ENCODE measurements at places on chromosomes 2 and 18.

DNA sequence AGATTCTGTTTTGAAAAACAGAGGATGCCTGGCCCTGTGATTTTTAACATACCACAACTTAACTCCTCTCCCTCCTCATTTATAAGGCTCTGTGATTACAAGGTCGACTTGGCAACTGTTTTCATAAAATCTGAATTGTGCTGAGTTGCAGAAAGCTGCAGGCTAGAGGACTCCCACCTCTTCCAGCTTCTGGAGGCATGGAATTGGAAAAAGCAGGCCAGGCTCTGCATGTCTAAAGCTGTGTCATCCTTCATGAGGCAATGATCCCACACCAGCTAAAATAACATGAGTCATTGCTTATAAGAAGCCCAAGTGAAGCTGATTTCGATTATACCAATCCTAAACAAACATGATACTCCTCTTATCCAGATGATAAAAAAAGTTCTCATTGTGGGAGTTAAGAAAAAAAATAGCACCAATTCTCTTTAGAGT is 11.7 kb downstream of the ARHGAP28 start:
- no peak for DNase-seq

DNA sequence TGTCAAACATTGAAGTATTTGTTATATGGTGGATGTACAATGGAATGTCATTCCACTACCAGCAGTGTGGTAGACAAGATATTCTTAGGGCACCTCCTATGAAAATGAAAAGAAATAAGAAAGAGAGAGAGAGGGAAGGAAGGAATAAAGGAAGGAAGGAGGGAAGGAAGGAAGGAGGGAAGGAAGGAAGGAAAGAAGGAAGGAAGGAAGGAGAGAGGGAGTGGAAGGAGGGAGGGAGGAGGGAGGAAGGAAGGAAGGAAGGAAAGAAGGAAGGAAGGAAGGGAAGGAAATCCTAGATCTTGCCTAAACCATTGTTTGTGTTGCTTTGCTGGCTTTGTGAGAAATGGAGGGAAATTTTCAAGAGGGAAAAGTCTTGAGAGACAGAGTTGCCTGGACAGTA is 50.1 kb upstream of the TCF7L1 start:
- DNase-seq = no peak

- no peak for DNase-seq
Observed at GRCh38 chr2:176099728-176100546, at the start of gene HOXD12. Gene HOXD12, plus strand, starts transcription at chr2:176099795. Its CDS starts 7 bp downstream, at chr2:176099802.

GRCh38 chr2:204691911-204692510 is 146.7 kb downstream of the PARD3B start:
- DNase-seq = peak; percentile 30

DNA sequence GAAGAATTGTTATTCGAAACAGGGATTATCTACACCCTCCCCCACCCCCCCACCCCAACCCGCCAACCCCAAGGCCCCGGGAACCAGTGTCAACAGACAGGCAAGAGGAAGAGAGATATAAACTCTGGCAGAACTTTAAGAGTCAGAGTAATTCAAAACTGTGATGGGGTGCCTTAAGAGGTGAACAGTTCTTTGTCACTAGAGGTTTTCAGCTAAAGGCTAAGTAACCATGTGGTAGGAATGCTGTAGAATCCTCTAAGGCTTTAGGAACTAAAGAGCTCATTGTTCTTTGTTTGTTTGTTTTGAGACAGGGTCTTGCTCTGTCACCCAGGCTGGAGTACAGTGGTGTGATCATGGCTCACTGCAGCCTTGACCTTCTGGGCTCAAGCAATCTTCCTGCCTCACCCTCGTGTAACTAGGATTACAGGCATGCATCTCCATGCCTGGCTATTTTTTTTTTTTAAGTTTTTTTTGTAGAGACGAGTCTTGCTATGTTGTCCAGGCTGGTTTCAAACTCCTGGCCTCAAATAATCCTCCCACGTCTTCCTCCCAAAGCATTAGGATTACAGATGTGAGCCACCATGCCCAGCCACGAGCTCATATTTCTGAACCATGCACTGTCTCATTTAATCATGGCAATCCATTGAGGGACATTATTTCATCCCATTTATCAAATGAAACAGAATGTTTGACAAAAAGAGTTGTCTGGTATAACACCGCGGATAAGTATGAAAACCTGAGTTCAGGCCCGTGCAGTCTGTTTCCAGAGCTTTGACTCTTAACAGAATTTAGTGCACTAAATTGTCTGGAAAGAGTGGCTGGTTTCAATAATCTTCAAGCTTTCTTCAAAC is 20.8 kb upstream of the TMEM17 start:
- DNase-seq = no peak

- no peak for DNase-seq
Observed at GRCh38 chr2:236168110-236169080, at the start of gene GBX2. Gene GBX2, minus strand, starts transcription at chr2:236168386. Its CDS starts 415 bp downstream, at chr2:236167971.

GRCh38 chr2:109242210-109242653 is 113.2 kb downstream of the SH3RF3 start:
- DNase-seq = no peak

DNA sequence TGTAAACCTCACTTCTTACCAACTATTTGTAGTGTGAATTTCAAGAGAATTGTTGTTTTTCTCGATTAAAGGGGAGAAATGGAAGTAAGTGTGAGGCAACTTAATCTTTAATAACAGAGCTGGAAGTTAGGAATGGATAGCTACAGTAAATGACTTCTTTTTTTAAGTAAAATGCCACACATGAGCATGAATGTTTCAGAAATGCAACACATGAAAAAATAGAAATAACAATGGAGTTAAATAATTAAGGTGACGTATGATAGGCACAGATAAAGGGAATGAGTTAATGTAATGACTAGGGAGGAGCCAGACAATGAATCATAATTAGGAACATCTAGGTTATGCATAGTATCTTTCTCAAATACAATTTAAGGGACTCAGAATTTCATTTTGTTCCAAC is 3.4 kb downstream of the REL start:
- no peak for DNase-seq

DNA sequence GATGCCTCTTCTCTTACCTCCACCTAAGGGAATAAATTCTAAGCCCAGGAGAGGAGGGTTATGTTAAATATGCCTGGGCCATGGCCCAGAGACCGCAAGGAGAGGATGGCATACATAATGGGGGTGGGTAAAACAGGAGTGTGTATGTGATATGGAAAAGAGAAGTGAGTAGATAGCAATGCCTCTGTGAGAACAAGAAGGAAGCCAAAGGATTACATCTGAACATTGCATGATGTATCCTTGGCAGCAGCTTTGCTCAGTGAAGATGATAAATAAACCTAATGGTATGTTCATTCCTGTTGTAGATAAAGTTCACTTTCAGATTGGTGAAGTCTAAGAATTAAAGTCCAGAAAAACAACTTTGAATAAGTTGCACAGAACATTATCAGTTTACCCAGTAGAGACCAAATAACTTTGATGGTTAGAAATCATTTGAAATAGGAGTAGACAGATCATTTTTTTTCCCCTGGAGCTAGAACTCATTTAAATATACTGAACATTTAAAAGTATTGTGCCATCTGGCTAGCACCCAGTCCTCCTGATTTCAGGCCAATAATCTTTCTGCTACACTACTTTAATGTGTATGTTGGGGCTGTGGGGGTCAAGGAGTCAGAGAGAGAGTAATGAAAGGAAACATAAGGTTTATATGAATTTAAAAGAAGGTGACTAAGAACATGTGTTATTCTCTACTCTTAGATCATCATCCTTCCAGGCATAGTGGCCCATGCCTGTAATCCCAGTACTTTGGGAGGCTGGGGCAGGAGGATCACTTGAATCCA is 231.7 kb downstream of the PARD3B start:
- DNase-seq = no peak

GRCh38 chr2:180829261-180829660 is 151.1 kb upstream of the UBE2E3 start:
- no peak for DNase-seq

GRCh38 chr2:168710754-168711467 is 91.5 kb upstream of the NOSTRIN start:
- DNase-seq = no peak

DNA sequence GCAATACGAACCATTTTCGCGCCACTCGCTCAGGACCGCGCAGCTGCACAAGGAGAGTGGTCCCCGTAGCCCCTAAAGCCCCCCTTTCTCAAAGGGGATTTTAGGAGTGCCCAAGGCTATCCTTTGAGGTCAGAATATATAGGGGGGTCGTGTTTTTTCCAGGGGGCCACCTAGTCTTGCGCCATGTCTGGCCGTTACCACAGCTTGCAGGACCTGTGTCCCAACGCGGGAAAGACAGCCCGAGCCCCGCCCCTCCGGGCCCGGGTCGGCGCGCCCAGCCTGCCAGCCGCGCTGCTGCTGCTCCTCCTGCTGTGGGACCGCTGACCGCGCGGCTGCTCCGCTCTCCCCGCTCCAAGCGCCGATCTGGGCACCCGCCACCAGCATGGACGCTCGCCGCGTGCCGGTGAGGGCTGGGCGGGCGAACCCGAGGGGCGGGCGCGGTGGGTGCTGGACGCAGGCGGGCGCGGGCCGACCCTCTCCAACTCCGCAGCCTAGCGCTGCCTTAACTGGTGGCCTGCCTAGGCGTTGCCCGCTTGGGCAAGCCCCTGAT is at the start of gene CDCA7:
Gene CDCA7 (plus strand): TSS at position 291 of the 550 bp plus-strand sequence. CDS start 92 bp downstream, at position 383.
- DNase-seq = peak; percentile 70

- no peak for DNase-seq
Observed at GRCh38 chr2:54396107-54396506, 60.0 kb upstream of the SPTBN1 start.

GRCh38 chr2:106816974-106817373 is 69.0 kb downstream of the ST6GAL2 start:
- DNase-seq = no peak

DNA sequence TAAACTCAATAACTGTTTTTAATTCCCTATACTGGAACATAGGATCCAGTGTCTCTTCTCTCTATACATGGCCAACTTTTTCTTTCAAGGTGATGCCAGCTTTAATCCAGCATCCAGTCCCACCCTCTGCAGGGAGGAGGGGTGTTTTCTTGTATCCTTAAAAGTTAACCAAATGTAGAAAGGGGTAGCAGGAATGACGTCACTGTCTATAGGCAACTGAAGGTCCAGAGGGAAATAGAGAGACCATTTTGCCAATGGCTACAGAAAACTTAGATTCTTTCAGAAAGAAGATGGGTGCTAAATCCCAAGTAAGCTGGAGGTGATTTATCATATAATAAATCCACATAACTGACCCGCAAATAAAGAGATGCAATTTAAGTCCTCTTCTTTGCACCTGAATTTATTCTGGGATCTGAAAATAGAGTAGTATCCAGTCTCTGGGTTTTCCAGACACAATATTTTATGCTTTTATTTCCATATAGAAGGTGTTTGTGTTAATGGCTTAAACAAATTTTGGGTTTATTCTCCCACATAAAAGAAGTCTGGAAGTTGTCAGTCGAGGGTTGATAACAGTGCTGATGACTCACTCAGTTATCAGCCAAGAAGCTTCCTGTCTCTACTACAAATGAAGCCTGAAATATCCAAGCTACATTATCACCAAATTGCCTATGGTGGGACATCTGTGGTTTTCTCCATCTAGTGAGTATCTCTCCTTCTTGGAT is 5.7 kb upstream of the DNER start:
- DNase-seq = no peak

GRCh38 chr2:183597841-183598240 is 473.6 kb downstream of the NUP35 start:
- no peak for DNase-seq

DNA sequence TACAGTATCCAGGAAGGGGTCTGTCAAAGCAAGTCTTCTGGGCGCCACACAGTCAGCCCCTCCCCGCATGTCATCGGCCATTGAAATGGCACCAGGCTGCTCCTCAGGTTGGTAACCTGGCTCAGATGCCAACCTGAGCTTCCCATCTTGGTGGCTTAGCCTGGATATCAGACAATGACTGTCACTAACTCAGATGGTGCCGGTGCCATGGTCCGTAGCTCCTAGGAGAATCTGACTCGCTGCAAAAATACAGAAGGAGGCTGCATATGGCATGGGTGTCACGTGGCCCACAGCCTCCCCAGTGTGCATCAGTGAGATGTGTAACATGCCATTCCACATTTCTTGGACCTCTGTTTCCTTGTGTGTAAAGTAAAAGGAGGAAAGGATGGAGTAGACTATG is 3.2 kb downstream of the NOSTRIN start:
- DNase-seq = no peak

DNA sequence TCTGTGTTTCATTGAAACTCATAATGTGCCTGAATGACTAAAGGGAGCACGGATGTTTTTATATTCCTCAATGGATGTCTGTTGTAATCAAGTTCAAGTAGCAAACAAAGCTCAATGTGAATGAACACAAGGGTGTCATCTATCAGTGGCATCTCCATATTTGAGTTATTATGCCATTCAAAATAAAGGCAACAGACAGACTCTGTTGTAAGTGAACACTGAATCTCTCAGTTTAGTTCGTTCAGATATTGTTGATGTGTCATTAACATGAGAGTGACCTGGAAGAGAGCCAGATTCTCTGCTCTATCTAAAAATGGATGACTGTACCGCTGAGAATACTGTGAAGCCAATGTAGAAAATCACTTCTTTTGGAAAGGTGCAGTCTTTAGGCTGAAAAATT is 118.7 kb downstream of the NUP35 start:
- no peak for DNase-seq

GRCh38 chr18:58526425-58527284 is 102.2 kb downstream of the ALPK2 start:
- DNase-seq = no peak

DNA sequence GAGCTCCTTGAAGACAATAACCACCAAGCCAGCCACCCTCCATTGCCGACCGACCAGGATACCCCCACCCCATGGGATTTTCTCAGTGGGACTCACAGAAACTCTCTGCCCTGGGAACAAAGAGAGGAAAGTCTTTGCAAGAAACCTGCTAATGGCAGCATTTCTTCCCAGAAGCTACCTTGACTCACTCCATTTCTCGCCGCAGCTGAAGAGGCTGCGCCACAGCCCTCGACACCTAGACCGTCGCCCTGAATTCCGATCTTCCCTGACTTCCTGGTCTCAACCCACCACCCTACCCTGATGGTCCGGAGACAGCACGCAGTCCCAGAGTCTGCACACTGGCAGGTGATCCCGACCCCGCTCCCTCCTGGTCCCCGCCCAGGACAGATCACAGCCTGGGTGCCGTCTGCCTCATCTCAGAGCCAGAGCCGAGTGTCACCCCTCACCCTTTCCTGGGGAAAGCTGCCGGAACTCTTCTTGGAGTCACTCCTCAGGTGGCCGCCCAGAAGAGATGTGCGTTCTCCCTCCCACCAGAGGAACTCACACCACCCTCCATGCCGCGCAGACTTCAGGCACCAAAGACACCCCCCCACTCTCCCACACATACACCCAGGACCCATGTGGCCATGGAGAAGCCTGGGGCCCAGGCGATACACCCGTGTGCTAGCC is 24.6 kb downstream of the AQP12A start:
- no peak for DNase-seq

DNA sequence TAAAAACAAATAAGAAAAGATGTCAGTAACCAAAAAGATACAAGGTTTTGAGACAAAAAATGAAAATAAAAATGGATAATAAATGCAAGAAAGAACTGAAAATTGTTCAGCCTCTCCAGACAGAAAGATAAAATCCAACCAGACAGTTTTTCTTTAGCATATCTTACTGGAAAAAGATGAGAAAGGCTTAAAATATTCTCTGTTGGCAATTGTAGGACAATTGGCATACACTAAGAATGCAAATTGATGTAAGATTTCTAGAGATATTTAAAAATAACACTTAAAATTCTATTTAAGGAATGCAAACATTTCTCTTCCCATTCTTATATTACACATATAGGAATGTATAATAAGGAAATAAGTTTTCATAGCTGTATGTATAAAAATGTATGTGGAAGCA is 590.6 kb downstream of the DSC3 start:
- no peak for DNase-seq
